ENCODE measurements at places on chromosomes 16 and 17.

DNA sequence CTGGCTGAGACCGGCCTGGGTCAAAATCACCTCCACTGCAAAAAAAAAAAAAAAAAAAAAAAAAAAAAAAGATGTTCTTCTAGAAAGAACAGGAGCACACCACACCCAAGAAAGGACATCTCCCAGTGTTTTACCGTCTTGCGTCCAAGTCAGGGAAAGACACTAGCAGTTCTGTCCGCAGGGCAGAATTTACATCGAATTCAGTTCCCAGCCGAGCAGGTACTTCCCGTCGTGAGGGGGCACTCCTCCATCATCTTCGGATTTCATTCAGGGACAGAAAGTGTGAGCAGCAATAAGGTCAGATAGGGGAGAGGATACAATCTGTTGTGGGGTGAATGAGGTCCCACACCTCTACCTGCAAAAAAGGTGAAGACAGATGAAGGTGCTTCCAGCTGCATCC lies 574.7 kb downstream of the KCNJ18 start:
- no peak for DNase-seq

DNA sequence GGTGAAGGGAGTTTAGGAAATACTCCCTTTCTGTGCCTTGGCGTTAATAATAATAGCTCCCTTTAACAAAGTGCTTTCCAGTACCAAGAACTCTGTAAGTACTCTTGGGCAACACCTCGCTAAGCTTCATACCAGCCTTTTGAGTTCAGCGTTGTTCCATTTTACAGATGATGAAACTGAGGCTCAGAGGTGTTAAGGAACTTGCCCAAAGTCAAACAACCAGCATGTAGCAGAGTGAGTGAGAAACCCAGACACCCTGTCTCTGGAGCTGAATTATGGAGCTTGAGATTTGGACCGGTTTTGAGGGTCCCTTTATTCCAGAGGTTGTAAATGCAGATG lies 607 bp downstream of the KATNIP start:
- no peak for DNase-seq

GRCh38 chr16:85584819-85585282 lies 28.3 kb upstream of the GSE1 start:
- DNase-seq: no peak

DNA sequence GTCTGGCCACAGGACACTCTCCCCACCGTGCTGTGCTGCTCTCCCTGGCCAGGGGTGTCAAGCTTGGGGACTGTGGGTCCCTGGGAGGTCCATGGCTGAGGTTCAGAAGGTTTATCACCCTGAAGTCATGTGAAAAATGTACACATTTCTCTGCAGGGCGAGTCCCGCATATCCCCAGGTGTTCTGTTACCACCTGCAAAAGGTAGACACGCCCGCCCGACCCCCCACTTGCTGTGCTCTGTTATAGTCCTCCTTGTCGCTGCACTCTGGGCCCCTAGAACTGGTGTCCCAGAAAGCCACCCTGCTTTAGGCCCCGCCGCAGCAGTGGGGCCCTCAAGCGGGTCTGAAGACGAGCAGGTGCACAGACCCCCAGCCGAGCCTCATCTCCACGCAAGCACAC lies 11.8 kb downstream of the JPT2 start:
- no peak for DNase-seq

GRCh38 chr16:14181371-14182050 lies 110.4 kb downstream of the MRTFB start:
- no peak for DNase-seq

- DNase-seq: no peak
Observed at GRCh38 chr17:45836047-45837044, 8.3 kb upstream of the SPPL2C start.

GRCh38 chr16:9268446-9268845 lies 177.0 kb downstream of the HAPSTR1 start:
- no peak for DNase-seq

DNA sequence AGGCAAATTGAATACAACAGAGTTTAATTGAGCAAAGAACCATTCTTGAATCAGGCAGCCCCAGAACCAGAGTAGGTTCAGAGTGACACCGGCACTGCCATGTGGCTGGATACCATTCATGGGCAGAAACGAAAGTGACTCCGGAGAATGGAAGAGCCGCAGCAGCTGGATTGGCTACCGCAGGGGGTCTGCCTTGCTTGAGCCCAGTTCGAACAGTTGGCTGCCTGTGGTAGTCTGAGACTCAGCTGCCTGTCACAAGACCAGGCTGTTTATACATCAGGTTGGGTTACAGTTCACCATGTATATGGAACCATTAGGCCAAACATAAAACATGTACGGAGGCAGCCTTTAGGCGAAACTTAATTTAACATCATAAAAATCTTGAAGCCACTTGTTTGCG lies 205.2 kb upstream of the CHMP6 start:
- DNase-seq: no peak

DNA sequence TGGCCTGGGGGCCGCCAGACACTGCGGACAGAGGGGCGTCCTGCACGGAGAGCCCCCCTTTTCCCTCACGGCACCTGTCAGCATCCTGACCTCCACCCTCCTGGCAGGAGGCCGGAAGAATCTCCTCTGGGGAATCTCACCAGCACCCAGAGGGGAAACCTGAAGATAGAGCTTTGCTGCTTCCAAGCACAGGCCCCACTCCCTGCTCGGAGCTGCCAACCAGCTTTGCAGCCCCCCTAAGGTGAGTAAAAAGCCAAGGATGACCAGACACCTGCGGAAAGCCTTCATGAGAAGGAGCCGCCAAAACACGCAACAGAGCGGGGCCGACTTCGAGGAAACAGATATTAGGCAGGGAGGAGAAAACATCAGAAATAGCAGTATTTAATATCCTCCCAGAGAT lies 3.4 kb upstream of the RBFOX3 start:
- no peak for DNase-seq

GRCh38 chr17:40091691-40092397 lies 8.5 kb downstream of the NR1D1 start:
- no peak for DNase-seq

GRCh38 chr16:55565086-55565485 lies 1.4 kb upstream of the CAPNS2 start:
- DNase-seq: no peak

DNA sequence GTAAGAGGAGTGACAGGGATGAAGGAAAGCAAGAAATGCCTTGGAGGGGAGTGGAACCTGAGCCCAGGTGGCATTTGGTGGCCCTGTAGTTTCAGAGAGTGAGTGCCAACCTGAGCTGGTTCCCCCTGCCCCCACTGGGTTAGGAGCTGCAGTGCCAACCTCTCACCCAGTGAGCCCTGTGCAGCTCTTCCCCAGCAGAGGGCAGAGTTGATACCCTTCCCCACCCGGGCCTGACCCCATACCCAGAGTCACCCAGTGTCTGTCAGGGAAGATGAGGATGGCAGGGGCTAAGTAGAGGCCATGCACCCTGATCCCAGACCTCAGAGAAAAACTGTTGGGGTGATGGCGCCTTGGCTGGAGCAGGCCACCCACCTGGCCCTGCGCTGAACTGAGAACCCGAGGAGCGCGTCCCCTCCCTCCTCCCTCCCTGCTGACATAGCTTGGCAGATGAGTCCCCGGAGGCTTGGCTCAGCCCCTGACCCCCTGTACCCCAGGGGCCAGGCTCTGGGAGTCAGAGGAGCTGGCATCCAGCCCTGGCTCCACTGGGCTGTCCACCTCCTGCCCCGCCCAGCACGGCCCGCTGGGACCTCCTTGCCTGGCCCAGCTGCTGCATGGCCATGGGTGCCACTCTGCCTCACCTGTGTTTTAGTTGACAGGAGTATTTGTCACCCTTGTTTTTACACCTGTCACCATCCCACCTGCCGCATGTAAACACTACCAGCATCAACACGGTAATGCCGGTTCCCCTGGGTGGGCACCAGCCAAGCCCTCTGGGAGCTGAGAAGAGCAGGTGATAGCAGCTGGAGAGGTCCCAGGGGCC lies 113.9 kb downstream of the AMFR start:
- no peak for DNase-seq

- DNase-seq: no peak
Observed at GRCh38 chr17:68794636-68795434, 160.4 kb downstream of the ABCA8 start.

GRCh38 chr17:68613739-68614298 lies 12.7 kb upstream of the FAM20A start:
- DNase-seq: no peak

- no peak for DNase-seq
Observed at GRCh38 chr17:72863526-72864211, 228.8 kb downstream of the SLC39A11 start.

DNA sequence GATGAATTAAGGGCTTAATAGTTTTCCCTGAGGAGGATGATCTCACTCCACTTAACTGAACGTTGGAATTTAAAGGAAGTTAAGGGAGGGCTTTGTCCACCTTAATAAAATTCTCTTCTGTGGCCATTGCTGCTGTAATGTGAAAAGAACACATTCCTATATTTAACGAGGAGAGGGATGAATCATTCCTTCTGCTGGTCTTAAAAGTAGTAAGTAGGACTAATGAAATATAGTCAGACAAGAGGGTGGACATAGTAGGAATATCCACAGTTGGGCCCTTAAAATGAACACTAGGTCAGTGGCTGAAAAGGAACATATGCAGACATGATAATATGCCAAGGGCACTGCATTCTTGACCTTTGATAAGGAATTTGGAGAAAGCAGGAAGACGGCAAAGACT lies 405.6 kb downstream of the PMP22 start:
- DNase-seq: no peak

All from type B pancreatic cell (in vitro differentiated cells).